ENCODE measurements at places on chromosomes 6 and 20.

DNA sequence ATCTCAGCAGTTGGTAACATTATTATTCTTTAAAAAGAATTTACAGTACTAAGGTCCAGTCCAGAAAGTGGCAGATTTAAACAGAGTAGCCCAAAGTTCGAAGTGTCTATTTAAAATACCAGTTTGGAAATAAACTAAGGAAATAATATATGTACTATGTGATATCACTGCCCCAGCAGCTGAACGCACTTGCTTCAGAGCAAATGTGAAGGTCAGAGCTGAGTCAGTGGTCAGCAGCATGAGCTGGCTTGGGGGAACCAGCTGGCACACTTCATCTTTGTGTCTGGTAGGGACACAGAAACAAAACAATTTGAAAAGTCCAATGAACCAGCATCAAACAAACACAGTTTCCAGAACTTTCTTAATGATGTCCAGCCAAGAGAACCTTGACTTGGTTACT lies 15.4 kb downstream of the TMEM14B start:
- no peak for DNase-seq

- DNase-seq: no peak
Observed at GRCh38 chr6:147467428-147467827, 41.1 kb upstream of the SAMD5 start.

- DNase-seq: no peak
Observed at GRCh38 chr6:36848658-36849441, 9.6 kb upstream of the CPNE5 start.

DNA sequence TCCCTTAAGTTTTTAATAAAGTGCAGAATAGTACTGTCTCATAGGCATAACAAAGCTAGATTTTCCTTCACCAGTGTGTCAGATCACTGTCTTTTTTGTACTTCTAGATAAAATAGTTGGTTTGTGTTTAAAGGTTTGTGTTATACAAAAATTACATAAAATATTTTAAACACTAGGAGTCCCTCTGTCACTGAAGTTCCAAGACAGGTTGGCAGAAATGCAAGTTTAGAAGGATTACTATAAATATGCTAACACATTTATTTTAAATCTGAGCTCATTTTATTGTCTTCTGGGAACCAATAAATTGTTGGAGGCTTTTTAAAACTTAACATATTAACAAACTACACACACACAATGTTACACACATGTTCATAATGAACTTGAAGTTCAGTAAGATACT lies 30.8 kb upstream of the RUNX2 start:
- DNase-seq: no peak

DNA sequence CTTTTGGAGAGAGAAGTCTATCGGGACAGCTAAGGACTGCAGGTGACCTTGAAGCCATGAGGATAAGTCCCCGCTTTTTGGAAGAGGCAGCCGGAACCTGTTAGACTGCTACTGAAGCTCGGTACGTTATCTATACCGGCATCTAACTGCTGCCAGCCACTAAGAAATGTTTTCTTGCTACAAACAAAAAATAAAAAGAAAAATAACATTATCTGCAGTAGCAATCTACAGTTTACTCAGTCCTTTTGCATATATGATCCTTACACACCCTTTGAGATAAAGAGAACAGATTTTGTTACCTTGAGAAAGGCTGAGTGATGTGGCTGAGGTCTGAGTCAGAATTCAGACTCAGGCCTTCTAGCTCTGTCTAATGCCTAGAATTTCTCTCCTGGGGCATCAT lies 314.6 kb downstream of the CDH26 start:
- DNase-seq: no peak

- no peak for DNase-seq
Observed at GRCh38 chr20:17227669-17228623, 1.1 kb downstream of the PCSK2 start.

GRCh38 chr6:132227904-132228303 lies 173.4 kb downstream of the MOXD1 start:
- no peak for DNase-seq

DNA sequence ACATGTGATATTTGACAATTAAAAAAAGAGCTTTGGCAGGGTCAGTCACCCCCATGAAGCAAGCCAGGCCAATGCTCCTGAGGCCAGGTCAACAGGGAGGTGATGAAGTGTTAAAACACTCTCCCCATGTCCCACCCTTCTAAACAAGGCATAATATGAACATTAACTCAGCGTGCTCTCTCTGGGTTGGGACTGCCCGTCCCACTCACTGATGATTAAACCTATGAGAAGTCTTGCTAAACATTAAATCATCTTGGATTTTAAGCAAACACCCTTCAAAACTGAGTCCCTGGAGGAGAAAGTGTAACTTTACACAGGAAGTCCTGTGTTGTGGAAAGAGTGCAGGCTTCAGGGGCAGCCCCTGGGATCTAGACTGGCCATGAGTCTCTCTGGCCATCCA lies 558.5 kb downstream of the CD83 start:
- DNase-seq: no peak

DNA sequence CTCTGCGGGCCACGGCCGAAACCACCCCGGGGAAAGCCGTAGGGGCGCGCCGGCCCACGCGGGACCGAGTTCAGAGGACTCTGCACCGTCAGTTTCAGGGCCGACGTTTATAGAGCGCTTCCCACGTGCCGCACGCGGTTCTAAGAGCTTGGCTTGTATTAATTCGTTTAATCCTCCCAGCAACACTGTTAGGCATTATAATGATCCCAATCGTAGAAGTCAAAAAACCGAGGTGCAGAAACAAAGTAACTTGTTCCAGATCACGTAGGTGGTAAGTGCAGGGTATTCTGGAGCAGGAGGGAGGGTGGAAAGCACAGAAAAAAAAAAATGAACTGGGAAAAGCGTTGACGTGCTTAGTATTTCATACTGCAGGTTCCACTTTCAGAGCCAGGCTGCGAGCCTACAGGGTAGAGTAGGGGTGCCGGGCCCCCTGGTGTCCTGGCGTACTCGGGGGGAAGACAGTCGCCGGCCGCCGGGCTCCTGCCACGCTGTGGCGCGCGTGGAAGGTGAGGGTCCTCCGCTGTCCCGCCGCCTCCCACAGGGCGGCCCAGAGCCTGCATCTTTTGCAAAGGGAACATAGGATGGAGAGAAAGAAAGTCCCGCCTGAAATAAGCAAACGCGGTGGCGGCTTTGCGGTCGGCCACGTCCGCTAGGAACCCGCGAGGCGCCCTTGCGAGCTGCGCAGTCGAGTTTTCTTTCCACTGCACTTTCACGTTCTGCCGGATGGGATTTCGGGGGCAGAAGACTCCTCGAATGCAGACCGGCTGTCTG lies 10.2 kb upstream of the FOXF2 start:
- DNase-seq: no peak

Data from NCI-H2081 treated with DMSO at 0.1 percent for 48 hours (cell line).